ENCODE measurements at places on chromosomes 3 and 15.
A peak's percentile ranks its signal among the peaks of the same experiment; 100 is the strongest.

DNA sequence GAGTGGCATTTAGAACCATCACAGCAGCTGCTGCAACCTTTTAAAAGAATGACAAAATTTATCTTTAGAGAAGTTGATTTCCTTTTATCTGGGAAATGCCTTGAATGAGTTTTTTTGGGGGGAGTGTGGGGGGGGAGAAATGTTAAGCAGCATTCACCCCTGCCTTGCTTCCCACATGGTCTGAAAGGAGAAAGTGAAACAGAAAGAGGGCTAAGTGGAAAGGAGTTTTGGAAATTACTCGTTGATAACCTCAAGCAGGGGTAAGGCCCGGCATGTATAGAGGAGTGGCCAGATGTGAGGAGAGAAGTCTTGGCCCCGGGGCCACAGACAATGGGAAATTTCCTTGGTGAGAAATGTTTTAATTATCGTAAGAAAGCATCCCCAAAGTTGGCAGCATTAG is 23.5 kb downstream of the B3GALNT1 start:
- no peak for DNase-seq

DNA sequence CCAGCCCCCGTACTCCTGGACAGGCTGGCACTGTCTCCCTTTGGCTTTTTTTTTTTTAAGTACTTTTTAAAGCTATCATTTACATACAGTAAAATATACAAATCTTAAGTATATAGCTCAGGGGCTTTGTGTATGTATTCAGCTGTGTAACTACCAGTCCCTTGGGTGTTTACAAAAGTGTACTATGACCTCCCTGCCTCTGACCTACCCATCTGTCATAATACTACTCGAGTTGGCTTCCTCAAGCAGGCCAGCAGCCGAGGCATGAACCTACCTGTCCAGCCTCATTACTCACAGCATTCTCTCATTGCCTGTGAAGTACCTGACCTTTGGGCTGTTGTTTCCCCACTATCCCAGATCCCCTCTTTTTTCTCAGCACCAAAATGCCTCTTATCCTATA is 33.2 kb downstream of the ABHD2 start:
- DNase-seq = no peak

GRCh38 chr15:40392986-40393948 is 10.7 kb downstream of the KNSTRN start:
- no peak for DNase-seq

DNA sequence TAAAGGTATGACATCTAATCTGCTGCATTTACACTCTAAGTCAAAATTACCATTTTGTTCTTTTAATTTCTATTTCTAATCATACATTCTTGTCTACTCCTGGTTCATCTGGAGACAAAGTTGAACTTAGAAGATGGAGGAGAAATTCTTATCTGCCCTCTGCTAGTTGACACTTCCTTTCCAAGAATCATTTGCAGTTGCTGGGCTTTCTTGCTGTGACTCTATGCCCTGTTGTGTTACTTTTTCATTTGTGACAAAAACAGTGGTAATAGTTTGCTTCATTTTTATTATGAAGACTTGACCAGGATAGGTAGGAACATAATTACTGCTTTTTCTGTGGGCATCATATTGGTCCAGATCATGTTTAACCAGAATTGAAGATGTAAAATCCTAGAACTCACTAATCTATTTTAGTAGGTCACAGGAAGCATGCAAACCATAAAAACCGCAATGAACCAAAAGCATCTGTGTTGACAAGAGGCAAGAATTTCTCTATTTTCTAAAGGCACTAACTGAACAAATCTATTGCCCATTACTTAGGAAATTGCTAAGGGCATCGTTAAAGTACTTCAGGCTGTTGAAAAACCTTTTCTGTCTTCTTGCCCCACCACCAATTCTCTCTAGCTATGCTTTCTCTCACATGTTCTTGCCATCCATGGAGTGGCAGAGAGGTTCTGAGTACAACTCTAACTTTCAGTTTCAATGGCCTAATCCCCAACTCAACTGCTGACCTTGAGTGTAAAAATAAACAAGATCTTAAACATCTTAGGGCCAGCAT is 4.2 kb upstream of the CCR2 start:
- no peak for DNase-seq

DNA sequence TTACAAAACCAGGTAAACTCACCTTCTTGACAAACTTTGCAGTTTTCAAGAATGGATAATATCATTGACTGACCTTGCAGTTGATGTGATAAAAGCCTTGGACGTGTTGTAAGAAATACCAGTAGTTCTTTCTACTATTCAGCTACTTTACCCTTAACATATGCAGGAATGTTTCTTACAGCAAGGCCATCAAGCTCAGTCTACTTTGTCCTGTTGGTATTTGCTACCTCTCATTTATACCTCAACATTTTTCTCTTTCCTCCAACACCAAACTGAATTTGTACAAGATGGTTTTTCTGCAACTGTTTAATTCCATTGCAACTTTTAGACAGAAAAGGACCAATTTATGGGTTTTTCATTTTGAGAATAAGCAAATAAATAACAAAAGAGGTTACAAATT is 147.4 kb upstream of the BCHE start:
- DNase-seq = no peak

DNA sequence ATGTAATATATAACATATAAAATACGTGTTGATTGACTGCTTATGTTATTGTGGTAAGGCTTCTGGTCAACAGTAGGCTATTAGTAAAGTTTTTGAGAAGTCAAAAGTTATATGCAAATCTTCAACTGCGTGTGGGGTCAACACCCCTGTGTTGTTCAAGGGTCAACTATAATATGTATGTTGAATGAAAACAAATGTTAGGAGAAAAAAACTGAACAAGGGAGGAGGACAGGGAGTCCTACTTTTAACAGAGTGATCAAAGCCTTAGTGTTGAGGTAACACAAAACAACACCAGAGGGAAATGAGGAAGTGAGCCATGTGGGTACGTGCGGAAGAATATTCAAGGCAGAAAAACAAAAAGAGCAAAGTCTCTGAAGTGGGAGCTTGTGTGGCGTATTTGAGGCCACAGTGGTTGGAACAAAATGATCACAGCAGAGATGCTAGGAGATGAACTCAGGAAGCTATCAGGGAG is 62.5 kb downstream of the SFMBT1 start:
- peak; percentile 29 for DNase-seq

- no peak for DNase-seq
These were observed 211.9 kb upstream of the GOLGA6L4 start for GRCh38 chr15:84023636-84024035.

GRCh38 chr3:129441215-129441614 is 1.2 kb downstream of the IFT122 start:
- no peak for DNase-seq

GRCh38 chr15:69275933-69276560 is 22.7 kb upstream of the PAQR5 start:
- DNase-seq = no peak

GRCh38 chr15:38699633-38700230 is 135.1 kb upstream of the RASGRP1 start:
- DNase-seq = peak; percentile 42

- peak; percentile 73 for DNase-seq
These were observed 107.1 kb upstream of the ICE2 start for GRCh38 chr15:60585743-60586708.

- DNase-seq = no peak
These were observed 901 bp upstream of the MANF start for GRCh38 chr3:51384055-51384725.

GRCh38 chr3:139870000-139870675 is 64.8 kb upstream of the CLSTN2 start:
- DNase-seq = no peak

- no peak for DNase-seq
These were observed 20.3 kb upstream of the MAP3K13 start for GRCh38 chr3:185342459-185343174.

GRCh38 chr15:85979929-85980328 is 99.7 kb upstream of the AGBL1 start:
- no peak for DNase-seq

GRCh38 chr3:44584646-44585501 is at the start of gene ZNF660:
ZNF660 (plus strand) TSS chr3:44584964; CDS start chr3:44594194, 9,230 bp downstream.
- DNase-seq = peak; percentile 66

All from globus pallidus (tissue), 1 donor.